KBM-7 (cell line): ENCODE measurements at places on chromosomes 1 and 21.

DNA sequence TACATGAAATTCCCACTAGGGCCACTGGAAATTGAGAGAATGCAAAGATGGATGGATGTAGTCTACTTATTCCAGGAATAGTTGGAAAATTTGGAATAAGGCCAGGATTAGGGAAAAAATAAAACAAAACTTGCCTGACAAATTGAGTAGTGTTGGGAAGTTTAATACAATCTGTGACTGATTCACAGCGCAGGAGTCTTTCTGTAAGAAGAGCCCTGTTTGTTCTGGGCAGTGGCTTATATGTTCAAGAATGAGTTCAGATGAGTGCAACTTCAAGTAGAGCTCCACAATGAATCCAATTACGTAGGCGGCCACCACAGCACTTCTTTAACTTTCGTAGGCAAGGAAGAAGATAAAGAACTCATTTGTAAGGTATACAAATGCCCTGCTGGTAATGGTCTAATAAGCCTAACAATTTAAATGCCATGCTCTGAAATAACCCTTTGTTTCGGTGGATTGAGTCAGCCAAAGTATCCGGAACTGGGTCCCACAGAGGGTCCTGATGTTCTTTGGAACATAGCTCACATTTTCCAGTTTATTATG is 47.1 kb upstream of the KCNE1 start:
- no peak for DNase-seq

- peak; percentile 93 for DNase-seq
Observed at GRCh38 chr1:234875953-234876855, 252.4 kb downstream of the TOMM20 start.

DNA sequence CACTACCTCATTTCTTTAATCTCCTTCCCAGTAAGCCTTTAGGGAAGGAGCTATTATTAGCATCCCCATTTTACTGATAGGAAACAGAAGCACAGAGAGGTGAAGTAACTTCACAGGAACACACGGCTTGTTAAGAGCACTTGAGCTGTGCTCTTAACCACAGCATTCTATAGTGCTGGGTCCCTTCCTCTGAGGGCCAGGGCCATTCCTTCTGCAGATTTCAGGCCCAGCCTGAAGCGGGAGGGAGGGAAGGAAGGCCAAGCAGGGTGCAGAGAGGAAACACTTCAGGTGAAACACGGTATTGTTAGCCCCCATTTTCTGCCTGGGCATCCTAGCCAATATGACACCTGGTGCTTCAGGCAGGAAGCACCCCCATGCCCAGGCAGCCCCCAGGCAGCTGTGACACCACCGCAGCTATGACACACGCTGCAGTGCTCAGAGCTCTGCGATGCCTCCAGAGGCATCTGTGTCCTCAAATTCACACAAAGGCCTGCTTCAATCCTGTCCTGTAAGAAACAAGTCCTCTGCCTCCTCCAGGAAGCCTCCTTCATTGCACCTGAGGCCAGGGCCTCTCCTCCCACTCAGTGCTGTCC is 4.5 kb upstream of the EXTL1 start:
- DNase-seq: no peak

GRCh38 chr1:156119503-156120209 is 5.1 kb downstream of the LMNA start:
- DNase-seq: peak; percentile 65

DNA sequence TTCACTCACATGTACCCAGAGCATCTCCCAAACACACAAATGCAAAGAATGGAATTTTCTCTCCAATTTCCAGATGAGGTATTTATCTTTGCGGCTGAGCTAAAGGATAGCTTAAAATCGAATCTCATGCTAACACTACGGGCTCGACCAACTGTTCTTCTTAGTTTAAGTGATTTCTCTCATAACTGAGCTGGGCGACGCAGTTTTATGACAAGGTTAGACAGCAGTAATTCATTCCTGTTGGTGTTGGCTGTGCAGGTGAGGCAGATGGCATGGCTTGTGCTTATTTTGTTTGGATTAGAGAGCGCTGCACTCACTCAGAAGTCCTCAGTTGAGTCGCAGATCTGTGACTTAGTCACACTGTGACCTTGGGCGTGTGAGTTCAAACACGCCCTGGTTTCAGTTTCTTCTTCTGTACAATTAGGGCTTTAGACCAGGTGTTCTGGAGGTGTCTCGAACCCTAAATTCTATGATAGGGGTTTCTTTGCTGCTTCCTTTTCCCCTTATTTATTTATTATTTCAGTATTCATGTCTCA is 41.5 kb upstream of the MRPS6 start:
- no peak for DNase-seq
